ENCODE measurements at places on chromosomes 3 and 15. TPM values are rescaled to one million over a fixed set of nuclear protein-coding genes. Genes with fewer than 3 reads are reported as not detected.

The GOLGA8S gene
- not detected for total RNA-seq

The SLC22A14 gene
- not detected for total RNA-seq

The EOMES gene
- 0.91 TPM for total RNA-seq

The AMT gene
- 13.3 TPM for total RNA-seq

The CPLX3 gene
- 0.35 TPM for total RNA-seq

The EBLN2 gene
- total RNA-seq, result 20.8 TPM

The AEN gene
- total RNA-seq, result 52.4 TPM

The SLC15A2 gene
- 1.8 TPM for total RNA-seq

The NDUFAF3 gene
- 57.8 TPM for total RNA-seq

The SEMA6D gene
- total RNA-seq, result not detected

The GOLGA6A gene
- total RNA-seq, result 0.20 TPM

The MRAS gene
- not detected for total RNA-seq

The SLC6A1 gene
- total RNA-seq, result not detected

The RFX7 gene
- total RNA-seq, result 41.2 TPM

The IQCF5 gene
- total RNA-seq, result not detected

The LRRC49 gene
- not detected for total RNA-seq

The MELTF gene
- 1.4 TPM for total RNA-seq

The GNAT1 gene
- total RNA-seq, result not detected

The ALDH1A3 gene
- not detected for total RNA-seq

The TNNC1 gene
- 3.9 TPM for total RNA-seq

The SOX14 gene
- not detected for total RNA-seq

The PARP14 gene
- total RNA-seq, result 89.7 TPM

The CDHR4 gene
- 0.32 TPM for total RNA-seq

The KNG1 gene
- total RNA-seq, result not detected

The JMJD7 gene
- 42.2 TPM for total RNA-seq

The MYZAP gene
- total RNA-seq, result 0.84 TPM

The OXTR gene
- 0.17 TPM for total RNA-seq

The FGD5 gene
- total RNA-seq, result 0.79 TPM

The CTSH gene
- 9.6 TPM for total RNA-seq

The AGTR1 gene
- total RNA-seq, result not detected

The GOLGA8H gene
- total RNA-seq, result not detected

The CAPN3 gene
- 15.6 TPM for total RNA-seq

The PAK6 gene
- total RNA-seq, result not detected

The WDR49 gene
- 0.79 TPM for total RNA-seq

The SPG11 gene
- 71.5 TPM for total RNA-seq

The GPR160 gene
- total RNA-seq, result 0.37 TPM

The TUSC7 gene
- not detected for total RNA-seq

The ZNF502 gene
- total RNA-seq, result 0.94 TPM

The MNS1 gene
- not detected for total RNA-seq

The SEMA5B gene
- total RNA-seq, result not detected

The APOD gene
- total RNA-seq, result not detected

The DNASE1L3 gene
- total RNA-seq, result not detected

The EPB42 gene
- not detected for total RNA-seq

The COL8A1 gene
- total RNA-seq, result not detected

The AHSG gene
- total RNA-seq, result not detected

The THPO gene
- not detected for total RNA-seq

The CP gene
- total RNA-seq, result not detected
